ENCODE measurements at places on chromosomes 16 and 17. TPM values are rescaled to one million over a fixed set of nuclear protein-coding genes. Genes with fewer than 3 reads are reported as not detected.

DNA sequence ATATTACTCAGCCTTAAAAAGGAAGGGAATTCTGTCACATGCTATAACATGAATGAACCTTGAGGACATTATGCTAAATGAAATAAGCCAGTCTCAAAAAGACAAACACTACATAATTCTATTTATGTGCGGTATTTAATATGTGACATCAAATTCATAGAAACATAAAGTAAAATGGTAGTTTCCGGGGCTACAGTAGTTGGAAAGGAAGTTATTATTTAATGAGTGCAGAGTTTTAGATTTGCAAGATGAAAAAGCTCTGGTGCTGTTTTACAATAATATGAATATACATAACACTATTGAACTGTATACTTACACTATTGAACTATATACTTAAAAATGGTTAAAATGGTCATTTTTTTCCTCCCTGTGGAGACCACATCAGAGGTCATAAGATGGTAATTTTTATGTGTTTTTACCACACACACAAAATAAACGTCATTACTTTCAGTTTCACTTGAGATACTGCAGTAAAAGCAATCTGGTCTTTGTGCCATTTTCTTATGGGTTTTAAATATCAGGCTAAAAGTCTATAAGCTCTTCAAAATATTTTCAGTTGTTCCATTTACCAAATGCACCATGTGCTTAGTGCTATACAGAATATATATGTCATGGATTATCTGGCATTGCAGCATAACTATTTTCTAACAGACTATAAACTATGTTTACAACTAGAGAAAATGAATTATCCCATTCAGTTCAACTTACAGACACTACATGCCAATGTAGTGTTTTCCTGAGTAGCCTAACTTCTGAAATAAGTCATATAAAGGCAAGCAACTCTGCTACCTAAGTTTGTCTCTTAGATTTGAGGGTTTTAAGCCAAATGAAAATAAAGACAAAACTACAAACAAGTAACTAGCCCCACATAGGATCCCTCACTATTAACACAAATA lies 90.9 kb downstream of the SPAG9 start:
- DNase-seq, result no peak

DNA sequence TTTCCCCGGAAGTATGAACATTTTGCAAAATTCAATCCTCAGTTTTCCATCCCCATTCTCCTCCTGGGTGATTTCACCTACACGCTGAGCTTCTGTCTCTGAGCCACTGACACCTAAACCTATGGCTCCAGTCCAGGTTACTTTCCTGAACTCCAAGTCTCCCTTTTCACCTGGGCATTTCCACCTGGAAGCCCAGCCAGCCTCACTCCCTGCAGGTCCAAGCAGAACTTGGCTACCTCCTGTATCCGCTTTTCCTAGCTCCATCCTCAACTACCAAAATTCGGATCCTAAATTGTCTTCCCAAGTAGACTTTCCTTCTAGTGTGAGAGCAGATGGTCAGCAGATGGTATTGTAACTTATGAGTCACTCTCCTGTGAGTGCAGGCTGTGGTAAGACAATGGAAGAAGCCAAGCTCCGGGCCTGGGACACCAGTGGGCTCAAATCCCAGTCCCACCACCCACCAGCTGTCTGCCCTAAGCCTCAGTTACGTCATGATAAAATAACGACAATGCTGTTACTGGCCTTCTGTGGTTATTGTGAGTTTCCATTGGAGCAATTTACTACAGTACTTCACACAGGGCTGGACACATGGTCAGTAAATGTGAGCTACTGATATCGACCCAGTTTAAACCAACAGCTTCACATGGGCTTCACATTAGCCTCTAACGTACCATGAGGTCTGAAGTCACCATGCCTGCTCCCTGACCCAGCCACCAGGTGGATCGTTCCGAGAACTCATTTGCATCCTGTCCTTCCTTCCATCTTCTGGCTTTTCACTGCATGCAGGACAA lies 33.3 kb downstream of the PECAM1 start:
- DNase-seq, result no peak

Gene FOXJ1
- 9.1 TPM for total RNA-seq

DNA sequence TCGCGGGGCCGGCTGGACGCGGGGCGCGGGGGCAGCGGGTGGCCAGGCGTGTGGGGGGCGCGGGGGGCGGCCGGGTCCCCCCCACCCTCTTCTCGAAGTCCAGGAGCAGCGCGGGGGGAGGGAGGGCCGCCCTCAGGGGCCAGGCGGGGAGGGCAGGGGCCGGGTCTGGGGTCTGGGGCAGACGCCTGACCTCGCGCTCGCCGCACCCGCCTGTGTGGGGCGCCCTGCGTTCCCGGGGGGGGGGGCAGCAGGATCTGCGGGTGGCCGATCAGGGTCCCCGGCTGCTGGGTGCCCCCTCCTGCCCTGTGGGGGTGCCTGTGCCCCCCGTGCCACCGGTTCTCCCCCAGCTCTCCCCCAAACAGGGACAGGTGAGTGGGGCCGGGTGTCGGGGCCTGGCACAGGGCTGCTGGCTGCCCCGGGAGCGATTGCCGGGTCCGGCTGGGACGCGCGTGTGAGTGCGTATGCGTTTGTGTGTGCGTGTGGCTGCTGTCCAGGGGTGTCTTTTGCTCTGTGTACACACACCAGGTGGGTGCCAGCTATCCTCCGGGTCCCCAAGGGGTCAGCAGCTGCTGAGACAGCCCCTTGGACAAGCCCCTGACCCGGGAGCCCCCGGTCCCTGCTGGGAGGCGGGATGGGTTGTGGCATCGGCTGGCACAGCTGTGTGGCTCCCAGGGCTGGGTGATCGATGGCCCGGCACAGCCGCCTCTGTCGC lies 663 bp downstream of the PRR35 start:
- DNase-seq, result no peak

Gene SBK1
- total RNA-seq, result 10.7 TPM

DNA sequence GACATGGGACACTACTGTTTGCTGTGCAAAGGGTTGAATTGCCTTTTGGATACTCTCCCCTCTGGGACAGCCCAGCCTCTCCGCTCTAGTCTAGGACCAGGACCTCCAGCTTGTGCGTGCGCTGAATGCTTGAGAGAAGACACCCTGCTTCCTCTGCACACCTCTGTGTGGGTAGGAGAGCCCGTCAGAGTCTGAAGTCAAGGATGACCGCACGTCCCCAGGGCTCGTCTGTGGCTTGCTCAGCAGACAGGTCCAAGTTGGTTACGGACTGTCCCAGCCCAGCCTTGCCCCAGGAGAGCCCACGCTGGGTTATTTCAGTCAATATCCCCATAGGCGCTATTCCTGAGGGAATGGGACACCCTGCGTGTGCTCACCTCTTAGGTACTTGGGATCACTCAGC lies 3.7 kb downstream of the C16orf89 start:
- DNase-seq, result no peak

Gene CYTH1
- total RNA-seq, result 138 TPM

DNA sequence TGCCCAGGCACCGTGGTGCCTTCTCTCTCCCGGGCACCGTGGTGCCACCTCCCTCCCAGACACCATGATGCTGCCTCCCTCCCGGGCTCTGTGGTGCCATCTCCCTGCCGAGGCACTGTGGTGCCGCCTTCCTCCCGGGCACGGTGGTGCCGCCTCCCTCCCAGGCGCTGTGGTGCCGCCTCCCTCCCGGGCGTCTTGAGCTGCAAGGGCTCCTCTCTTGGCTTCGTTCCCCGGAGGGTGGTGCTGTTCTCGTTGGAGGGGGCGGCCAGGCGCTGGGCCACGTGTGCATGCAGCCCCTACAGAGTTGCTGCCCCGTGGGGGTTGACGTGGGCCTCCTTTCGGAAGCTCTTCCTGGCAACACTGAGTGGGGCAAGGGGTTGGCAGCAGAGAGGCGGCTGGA lies 8.2 kb downstream of the CENPX start:
- no peak for DNase-seq

Gene PIRT
- total RNA-seq, result not detected

DNA sequence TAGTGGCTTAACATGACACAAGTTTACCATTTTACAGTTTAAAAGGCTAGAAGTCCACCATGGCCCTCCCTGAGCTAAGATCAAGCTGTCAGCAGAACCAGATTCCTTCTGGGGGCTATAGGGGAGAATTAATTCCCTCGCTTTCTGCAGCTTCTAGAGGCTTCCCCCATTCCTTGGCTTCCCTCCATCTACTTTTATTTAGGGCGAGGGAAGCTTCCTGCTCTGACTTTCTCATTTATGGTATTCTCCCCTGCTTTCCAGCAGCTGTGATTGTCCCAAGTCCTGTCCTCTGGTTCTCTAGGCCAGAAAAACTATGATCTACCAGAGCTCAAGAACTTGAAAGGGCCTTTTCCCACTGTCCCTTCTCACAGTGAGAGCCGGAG lies 4.3 kb downstream of the CETP start:
- no peak for DNase-seq

GRCh38 chr17:34177642-34178041 lies 77.4 kb upstream of the CCL2 start:
- DNase-seq, result no peak

DNA sequence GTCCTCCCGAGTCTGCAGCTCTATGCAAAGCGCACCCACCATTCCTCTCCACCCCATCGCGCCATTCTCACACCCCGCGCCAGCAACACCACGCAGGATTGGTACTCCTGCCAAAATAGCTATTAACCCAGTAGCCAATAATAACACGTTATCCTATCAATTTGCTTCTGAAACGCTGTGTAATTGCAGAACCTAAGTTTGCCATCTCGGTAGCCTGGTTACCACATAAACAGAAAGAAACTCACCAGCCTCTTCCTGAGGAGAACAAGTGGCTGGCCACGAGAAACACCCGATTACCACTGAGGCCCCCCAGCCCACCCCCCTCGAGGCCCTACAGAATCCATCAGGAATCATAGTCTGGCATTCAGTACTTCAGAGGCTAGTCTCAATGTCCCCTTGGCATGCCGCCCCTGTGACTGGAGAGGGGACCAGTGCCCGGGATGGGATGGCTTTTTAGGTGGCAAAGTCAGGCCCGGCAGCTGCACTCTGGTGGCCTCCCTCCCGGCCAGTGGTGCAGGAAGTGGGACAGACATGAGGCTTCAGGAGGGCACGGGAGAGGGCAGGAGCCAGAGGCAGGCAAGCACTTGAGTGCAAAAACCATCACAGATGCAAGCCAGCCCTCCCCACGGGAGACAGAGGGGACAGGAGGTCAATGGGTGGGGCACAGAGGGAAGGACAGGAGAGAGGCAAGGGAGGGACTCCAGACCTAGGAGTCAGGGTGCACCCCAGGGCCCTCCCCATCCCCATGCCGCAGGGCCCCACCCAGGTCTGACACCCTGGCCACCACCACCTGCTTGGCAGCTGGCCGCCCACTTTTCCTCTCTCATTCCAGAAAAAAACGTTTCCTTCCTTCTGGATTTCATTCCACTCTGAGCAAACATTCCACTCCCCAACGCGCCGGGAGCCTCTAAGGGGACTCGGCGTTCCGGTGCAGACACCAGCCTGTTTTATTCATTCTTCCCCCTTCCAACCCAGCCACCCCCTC lies 192.5 kb downstream of the ZNF423 start:
- no peak for DNase-seq

Gene PPM1E
- total RNA-seq, result not detected

Gene HOXB9
- total RNA-seq, result 0.65 TPM

Gene PRSS36
- 0.95 TPM for total RNA-seq

DNA sequence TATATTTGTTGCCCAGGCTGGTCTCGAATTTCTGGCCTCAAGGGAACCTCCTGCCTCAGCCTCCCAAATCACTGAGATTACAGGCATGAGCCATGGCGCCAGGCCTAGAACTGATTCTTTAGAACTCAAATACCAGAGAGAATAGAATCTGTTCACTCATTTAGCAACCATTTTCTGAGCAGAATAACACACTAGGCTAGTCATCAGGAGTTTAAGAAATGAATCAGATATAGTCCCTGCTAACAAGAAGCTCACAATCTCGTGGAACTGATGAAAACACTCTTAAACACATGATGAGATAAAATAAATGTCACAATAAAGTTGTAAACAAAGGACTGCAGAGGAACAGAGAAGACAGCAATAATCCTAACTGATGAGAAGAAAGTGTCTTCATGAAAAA lies 55.8 kb upstream of the ADCY9 start:
- no peak for DNase-seq

Gene CCL14
- total RNA-seq, result not detected

- no peak for DNase-seq
These were observed 14.6 kb downstream of the COL1A1 start for GRCh38 chr17:50186661-50187393.

DNA sequence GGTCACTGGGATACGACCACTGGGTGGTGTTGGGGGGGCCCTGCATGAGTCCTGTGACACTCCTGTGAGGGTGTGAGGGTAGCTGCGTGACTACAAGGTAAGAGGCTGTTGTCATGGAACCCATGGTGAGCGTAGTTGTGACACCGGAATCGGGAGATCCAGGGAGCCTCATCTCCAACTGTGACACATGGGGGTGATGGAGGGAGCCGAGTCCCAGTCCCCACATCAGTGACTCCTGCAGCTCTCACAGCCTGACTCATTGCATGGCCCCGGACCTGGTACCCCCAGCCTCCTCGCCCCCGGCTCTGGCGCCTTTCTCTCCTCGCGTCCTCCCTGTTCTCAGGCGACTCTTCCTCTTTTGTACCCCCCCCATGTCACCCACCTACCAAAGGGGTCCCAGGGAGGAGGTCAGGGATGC lies 14.2 kb downstream of the CDH16 start:
- no peak for DNase-seq

- no peak for DNase-seq
These were observed 90.0 kb downstream of the WSCD1 start for GRCh38 chr17:6160232-6160555.

- DNase-seq, result peak; percentile 56
These were observed 40.8 kb downstream of the METRNL start for GRCh38 chr17:83119987-83120864.

Gene DNAH2
- not detected for total RNA-seq

DNA sequence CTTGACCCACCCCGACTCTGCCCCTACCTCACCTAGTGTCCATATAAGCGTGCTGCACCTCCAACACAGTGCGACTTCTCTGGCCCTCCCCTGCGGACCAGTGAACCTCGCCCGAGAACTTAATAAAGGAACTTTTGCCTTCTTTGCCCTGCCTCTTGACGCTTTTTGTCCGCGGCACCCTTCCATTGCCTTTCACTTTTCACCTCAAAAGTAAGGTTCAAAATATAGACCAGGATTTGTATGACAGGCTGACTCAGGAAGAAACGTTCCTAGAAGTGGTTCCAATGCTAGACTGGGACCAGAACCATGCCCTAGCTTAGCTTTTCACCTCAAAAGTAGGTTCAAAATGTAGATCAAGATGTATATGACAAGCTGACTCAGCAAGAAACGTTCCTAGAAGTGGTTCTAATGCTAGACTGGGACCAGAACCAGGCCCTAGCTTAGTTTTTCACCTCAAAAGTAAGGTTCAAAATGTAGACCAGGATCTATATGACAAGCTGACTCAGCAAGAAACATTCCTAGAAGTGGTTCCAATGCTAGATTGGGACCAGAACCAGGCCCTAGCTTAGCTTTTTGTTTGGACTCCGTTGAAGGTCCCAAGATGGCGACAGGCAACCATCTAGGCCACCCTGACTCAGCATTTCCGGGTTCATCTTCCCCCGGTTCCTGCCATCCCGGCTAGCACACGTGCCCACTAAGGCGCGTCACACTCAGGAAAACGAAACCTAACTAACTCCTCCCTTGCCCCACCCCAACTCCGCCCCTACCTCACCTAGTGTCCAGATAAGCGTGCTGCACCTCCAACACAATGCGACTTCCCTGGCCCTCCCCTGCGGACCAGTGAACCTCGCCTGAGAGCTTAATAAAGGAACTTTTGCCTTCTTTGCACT lies 51.0 kb upstream of the TMEM97 start:
- DNase-seq, result no peak

Gene TP53TG3D
- total RNA-seq, result 0.52 TPM

GRCh38 chr17:72926171-72926570 lies 166.3 kb downstream of the SLC39A11 start:
- DNase-seq, result no peak

Gene C1QTNF8
- total RNA-seq, result not detected

Gene FAM83G
- 4.5 TPM for total RNA-seq
